Central memory CD8-positive, alpha-beta T cell (primary cell): ENCODE measurements at places on chromosomes 12 and 14.

GRCh38 chr12:124592050-124592449 lies 24.6 kb upstream of the NCOR2 start:
- no peak for DNase-seq

- no peak for DNase-seq
Observed at GRCh38 chr14:96725232-96725631, 72.0 kb upstream of the VRK1 start.

DNA sequence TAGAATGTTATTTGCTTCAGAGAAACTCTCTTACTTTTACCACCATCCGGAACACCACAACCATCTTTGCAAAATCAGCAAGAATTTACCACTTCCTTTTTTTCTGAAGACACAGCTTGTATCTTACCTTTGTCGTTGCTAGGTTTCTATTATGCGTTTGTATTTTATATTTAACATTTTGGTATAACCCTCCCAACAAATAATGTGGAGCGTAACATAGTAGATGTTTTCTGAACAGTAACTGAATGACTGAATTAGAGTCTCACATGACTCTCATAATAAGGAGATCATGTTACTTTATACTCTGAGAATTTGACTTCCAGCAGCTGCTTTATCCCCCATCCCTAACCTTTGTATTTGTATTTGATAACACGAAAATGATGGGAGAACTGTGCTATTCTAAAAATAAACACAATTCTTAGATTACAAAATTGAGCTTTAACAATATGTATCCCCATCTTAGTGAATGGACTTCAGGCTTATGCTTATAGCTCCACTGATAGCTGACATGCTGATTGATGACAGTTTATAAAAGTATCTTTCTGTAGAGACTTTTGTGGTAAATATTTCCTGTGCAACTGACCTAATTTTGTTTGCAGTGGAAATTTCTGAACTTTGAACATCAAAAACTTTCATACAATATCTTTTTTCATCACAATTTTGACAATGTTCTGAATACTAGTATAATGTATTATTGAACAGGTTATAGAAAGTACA lies 7.9 kb upstream of the KLRB1 start:
- no peak for DNase-seq

GRCh38 chr12:125247477-125247876 lies 182.2 kb downstream of the AACS start:
- DNase-seq = no peak

DNA sequence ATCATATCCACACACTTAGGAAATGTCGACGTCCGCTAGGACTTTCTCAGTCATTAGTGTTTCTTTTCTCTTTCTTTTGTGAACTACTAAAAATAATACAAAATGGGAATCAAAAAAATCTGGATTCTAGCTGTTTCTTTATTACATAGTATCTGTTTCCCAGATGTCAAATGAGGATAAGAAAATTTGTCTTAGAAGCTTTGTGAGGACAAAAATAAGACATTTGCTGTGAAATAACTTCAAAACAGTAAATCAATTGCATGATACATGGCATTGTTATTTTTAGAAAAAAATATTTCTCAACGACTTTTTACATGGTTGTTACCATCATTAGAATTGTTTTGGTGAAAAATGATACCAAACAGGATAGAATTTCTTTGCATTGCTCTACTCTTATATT lies 71.4 kb upstream of the IFNG-AS1 start:
- DNase-seq = no peak

GRCh38 chr14:96102081-96102856 lies 63.1 kb downstream of the C14orf132 start:
- no peak for DNase-seq

- DNase-seq = no peak
Observed at GRCh38 chr12:115872919-115873357, 404.6 kb downstream of the MED13L start.

GRCh38 chr12:127635838-127636237 lies 631.1 kb upstream of the TMEM132C start:
- no peak for DNase-seq

DNA sequence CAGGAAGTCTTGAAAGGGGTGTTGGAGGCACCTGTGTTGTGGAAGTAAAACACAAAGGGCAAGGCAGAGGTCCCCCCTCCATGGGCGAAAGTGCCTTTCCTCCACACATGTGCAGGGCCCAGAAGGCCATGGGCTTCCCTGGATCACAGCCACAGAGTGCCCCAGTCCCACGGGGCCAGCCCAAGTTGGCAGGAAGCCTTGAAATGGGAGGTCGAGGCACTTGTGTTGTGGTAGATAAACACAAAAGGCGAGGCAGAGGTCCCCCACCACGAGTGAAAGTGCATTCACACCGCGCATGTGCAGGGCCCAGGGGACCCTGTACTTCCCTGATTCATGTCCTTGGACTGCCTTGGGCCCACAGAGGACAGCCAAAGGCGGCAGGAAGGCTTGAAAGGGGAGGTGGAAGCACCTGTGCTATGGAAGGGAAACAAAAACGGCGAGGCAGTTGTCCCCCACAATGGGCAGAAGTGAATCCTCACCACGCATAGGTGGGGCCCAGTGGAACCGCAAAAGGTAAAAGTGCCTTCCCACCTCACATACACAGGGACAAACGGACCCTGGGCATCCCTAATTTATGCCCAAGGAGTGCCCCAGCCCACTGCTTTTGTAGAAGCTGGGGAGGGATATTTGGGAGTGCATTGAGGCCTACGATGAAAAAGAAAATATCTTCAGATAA lies 585.4 kb downstream of the ALG10 start:
- DNase-seq = no peak

- DNase-seq = no peak
Observed at GRCh38 chr14:65936342-65936975, 523.9 kb downstream of the FUT8 start.

GRCh38 chr14:71734076-71734475 lies 198.2 kb upstream of the RGS6 start:
- no peak for DNase-seq
